ENCODE measurements at places on chromosomes 5 and 9.

- DNase-seq: no peak
Measured at GRCh38 chr5:173451031-173451430, 122.8 kb upstream of the STC2 start.

DNA sequence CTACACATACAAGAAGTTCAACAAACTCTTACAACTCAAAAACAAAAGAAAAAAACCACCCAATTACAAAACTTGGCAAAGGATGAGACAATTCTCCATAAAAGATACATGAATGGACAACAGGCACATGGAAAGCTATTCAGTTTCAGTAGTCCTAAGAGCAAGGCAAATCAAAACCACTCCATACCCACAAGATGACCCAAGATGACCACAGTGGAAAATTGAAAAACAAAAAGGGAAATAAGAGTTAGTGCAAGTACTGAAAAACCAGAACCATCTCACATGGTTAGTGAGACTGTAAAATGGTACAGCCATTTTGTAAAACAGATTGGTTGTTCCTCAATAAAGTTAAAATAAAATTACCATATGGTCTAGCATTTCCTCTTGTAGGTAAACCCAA, 287.1 kb upstream of the CDH9 start:
- no peak for DNase-seq

- no peak for DNase-seq
Measured at GRCh38 chr9:116223926-116224325, 70.3 kb downstream of the PAPPA start.

DNA sequence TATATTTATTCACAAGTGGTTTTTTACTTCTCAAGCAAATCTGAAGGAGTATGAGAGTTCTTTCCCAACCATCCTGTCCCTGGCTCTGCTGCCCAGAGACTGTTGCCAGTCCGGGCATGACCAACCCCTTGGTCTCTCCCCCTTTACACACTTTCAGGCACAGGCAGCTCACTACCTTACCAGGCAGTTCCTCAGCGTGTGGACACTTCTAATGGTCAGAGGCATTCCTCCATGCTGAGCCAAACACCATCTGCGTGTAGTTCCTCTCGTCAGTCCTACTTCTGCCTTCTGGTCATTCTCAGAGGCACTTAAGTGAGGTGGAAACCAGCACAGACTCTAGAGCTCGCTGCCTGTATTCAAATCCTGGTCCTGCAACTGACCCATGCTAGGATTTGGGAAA, 56.1 kb downstream of the TSTD2 start:
- DNase-seq: no peak

DNA sequence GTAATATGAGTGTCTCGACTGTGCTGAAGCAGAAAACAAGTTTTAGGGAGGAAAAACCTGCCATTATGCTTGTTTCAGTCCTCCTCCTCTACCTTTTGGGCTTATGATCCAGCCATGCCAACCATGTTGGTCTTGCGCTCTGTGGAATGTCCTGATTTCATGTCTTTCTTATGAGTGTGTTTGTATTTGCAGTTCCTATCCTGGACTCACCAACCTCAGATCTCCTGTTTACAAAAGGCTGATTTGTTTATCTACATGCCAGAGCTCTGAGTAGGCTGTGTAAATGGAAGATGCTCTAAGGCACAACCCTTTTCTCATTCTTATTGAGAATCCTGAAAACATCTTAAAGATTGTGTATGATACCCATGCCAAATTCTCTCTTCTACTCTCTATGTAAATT, 138.6 kb downstream of the ARHGEF28 start:
- no peak for DNase-seq

DNA sequence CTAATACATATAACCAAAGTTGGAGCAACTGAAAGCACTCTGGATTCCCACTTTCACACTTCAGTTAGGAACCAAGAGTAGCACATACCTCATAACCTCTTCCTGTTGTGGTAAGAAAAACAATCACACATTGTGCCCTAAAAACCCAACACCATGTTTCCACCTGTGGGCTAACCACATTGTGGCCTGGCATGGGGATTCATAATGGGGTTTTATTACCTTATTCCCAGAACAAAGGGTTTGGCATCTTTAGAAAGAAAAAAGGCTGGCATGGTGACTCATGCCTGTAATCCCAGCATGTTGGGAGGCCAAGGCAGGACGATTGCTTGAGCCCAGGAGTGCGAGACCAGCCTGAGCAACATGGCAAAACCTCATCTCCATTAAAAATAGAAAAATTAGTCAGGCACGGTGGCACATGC, 60.6 kb downstream of the HSD17B3 start:
- no peak for DNase-seq

DNA sequence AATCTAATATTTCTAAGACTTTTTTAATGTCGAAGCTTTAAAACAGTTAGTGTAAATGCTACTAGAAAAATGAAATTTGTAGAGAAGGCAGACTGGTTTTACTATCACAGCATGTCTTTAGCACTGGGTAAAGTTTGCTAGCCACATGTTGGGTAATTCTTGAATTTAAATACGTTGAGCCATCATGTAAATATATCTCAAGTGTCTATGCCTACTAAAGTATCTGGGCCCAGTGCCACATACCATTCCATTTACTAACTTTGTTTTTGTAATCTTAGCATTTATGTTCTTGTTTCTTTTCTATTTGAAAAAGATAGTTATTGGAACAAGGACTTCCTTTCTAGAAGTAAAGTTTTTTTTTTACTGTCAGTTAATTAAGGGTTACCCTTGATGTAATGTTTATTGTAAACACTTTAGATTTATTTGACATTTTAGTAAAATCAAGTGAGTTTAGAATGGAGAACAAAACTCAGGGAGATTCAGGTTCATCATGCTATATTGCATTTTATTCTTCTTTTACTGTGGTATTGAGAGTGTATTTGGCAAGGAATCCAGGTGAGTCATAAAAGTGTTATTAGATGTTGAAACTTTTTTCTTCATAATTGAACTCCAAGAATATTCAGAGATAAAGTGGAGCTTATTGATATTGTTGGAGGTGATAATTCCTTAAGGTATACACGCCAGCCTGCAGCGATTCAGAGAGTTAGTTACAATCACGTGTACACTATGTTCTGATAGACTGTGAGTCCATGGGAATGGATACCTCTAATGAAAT, 182.4 kb downstream of the CCDC171 start:
- DNase-seq: no peak

DNA sequence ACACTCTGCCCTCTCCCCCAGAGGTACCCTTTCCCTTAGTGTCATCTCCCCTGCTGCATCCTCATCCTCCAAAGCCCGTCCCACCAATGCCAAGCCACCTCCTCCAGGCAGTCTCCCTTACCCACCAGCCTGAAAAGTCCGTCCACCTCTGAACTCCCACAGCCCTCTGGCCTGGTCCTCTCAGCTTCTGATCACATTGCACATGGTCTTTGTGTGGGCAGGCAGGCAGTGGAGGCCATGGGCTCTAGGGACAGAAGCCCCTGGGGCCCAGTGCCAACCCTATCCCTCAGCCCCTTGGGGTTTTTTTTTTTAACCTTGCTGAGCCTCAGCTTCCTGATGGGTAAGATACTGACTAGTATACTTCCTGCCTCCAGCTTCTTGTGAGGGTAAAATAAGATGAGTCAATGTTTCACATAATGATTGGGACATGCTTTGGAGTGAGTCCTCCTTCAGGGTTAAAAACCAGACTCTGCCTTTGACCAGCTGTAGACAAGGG, 19.4 kb downstream of the CSF1R start:
- DNase-seq: no peak

GRCh38 chr5:3237276-3237868, 358.3 kb upstream of the IRX1 start:
- no peak for DNase-seq

DNA sequence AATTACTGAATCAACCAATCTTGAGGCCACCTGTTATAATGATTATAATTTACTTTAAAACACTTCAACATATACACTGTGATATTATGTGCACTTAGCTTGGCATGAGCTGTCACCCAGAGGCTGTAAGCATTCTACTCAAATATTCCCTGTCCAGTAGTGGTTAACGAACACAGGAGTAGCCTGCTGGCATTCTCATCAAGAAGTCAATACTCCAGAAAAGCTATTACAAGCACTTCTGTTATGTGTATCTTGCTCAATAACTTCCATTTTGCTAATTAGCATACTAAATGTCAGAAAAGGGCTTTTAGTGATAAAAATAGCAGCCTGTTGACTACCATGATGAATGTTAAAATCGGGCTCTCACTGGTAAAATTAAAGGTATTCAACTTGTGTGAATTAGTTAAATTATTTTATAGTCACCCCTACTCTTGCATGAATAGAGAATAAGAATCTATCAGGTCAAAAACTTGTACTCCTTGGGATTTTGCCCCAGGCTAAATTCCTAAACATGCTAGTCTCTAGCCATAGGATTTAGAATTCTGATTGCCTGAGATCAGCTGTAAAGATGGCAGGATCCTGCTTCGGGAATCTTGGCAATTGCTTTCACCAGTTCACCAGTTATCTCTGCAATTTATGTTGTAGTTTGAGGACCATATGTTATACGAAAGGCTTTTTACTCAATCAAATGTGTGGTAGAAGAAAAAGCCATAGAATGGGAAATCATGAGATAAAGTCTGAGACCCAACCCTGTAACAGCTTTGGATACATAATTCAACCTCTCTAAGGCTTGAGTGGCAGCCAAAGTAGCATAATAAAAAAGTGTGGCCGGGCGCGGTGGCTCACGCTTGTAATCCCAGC, 43.4 kb upstream of the PAM start:
- no peak for DNase-seq

GRCh38 chr9:104944356-104944755, 16.4 kb upstream of the ABCA1 start:
- DNase-seq: no peak

- no peak for DNase-seq
Measured at GRCh38 chr5:59051951-59052350, 469.1 kb downstream of the RAB3C start.

DNA sequence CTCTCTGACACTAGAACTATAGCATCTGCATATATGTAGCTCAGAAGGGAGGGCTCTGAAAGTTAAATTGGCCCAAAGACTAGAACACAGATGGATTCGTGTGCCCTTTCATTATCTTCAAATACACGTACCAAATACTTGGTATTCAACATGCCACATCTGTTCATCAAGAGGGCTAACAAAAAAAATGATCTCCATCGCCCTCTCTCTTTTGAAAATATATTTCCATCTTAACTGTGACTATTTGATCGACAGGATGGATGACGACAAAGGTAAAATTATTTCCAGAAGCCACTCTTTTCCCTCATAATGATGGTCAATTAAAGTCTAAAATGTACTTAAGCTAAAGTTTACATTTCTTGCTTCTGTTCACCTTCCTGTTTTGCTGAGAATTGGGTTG, 77.0 kb downstream of the SEMA6A start:
- no peak for DNase-seq

- DNase-seq: no peak
Measured at GRCh38 chr9:123997665-123998277, 13.8 kb upstream of the LHX2 start.

GRCh38 chr9:18319918-18320445, 154.0 kb upstream of the ADAMTSL1 start:
- no peak for DNase-seq

DNA sequence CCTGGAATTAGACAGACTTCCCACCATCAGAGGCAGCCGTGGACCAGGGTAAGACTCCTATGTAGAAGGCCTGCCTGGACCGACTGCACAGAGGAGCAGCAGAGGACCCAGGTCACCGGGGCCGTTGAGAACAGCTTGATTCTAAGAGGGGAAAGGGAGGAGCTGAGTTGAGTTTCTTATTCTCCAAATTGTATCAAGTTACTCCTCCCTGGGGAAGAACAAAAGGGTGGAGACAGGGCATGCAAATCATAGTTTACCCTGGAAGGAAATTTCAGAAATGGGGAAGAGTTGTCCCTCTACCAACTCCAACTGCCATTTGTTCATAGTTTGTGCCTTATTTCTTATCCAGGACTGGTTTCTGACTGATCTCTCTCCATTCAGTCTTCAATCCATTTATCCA, 20.9 kb upstream of the SLC31A2 start:
- DNase-seq: no peak

DNA sequence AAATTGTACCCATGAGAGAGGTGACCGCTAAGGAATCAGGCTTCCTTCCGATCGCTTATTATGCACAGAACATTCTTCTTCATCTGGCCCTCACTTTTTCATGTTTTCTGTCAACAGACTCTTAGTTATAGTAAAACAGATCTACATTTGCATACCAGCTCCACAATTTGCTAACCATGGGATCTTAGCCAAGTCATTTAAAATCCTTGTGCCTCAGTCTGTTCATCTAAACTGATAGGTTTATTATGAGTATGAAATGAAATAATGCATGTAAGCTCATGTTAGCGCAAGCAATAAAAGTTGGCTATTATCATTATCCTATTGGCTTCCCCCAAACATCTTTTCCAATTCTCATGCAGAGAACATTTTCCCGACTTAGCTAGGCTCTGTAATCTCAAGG, 42.3 kb downstream of the FGF1 start:
- DNase-seq: no peak

- DNase-seq: no peak
Measured at GRCh38 chr5:44795496-44795895, 13.3 kb upstream of the MRPS30 start.

DNA sequence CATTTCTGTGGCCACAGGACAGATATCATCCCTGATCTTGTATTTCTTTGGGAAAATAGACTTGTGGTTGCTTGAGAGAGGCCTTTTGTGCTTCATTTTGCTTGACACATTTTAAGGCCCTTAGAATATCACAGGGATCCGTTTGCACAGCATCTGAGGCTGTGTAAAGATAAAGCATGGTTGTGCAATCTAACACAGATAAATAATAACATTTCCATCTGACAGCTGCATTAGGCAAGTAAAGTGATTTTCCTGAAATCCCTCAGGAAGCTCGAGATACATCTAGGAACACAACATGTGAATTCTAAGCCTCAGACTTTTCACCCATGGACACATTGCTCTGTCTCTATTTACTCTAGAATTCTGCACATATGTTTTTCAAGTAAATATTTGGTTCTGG, 212.8 kb upstream of the ADAMTSL1 start:
- no peak for DNase-seq

DNA sequence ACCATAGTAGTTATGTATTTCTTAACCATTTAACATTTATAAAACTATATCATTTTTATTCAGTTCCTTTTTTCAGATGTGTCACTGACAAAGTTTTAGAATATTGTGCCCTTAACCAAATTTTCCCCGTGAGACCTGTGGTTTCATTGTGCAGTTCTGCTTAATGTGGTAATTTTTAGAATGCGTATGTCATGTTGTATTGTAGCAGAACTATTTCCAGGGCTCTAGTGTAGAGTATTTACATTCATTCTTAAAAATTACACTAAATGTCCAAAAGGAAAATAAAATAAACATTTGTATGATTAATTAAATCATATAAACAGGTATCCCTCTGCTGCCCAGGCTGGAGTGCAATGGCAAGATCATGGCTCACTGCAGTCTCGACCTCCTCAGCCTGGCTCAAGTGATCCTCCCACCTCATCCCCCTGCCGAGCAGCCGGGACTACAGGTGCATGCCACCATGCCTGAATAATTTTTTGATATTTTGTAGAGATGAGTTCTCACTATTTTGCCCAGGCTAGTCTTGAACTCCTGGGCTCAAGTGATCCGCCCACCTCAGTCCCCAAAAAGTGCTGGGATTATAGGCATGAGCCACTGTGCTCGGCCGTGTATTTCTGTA, 15.4 kb downstream of the SERINC5 start:
- DNase-seq: no peak

Data from stimulated activated CD8-positive, alpha-beta memory T cell treated with anti-CD3 and anti-CD28 coated beads, Interleukin-4, amount 100 ng/mL, for 1 hour (primary cell).